Suprapubic skin (tissue), 4 donors: ENCODE measurements at places on chromosomes 7 and 10. TPM values are rescaled to one million over a fixed set of nuclear protein-coding genes. Genes with fewer than 3 reads are reported as not detected.

WNT2 gene
- not detected for total RNA-seq

SNCG gene
- 27.1 TPM for total RNA-seq

IQUB gene
- total RNA-seq, result 0.24 TPM

CYP2W1 gene
- total RNA-seq, result 13.3 TPM

SLC18A2 gene
- total RNA-seq, result 2.7 TPM

FKBP6 gene
- total RNA-seq, result not detected

NEURL1 gene
- total RNA-seq, result not detected

SRRM3 gene
- 5.6 TPM for total RNA-seq

HTR7 gene
- 0.29 TPM for total RNA-seq

TAS2R5 gene
- 1.1 TPM for total RNA-seq

STRIP2 gene
- 1.6 TPM for total RNA-seq

FAM131B gene
- total RNA-seq, result 0.19 TPM
